Activated CD8-positive, alpha-beta memory T cell treated with anti-CD3 and anti-CD28 coated beads, Interleukin-2, amount 50 U/mL, for 4 hours (primary cell): ENCODE measurements at places on chromosomes 3 and 15.
A peak's percentile ranks its signal among the peaks of the same experiment; 100 is the strongest.

- DNase-seq: no peak
These were observed 463.0 kb downstream of the ERC2 start for GRCh38 chr3:56005196-56005805.

GRCh38 chr3:170689893-170690660 lies 104.2 kb upstream of the SLC7A14 start:
- peak; percentile 34 for DNase-seq

- DNase-seq: no peak
These were observed 78.1 kb upstream of the CGNL1 start for GRCh38 chr15:57298204-57298603.

DNA sequence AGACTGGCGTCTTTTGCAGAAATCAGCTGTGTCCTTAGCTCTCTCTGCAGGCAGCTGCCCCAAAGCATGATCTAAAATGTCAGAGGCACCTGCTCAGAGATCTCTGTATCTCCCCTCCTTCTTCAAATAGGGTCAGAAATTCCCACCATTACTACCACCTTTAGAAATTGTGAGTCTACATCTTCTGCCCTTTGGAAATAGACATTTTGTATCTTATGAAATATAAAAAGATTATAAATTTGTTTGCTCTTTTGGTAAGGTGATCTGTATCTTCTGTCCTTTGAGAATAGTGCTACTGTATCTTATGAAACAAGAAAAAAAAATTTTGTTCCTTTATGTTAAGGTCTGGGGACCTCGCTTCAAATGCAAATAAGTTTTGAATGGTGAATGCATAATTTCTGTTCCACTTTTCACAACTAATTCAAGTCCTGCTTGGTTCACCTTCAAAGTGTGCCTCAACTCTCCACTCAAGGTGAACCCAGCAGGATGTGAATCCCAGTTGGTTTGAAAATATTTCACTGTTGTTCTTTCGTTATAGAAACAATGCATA lies 28.3 kb upstream of the GPD1L start:
- DNase-seq: no peak

- no peak for DNase-seq
These were observed 185.5 kb downstream of the SATB1 start for GRCh38 chr3:18239674-18240073.

GRCh38 chr15:62320259-62320658 lies 155.2 kb upstream of the C2CD4B start:
- DNase-seq: no peak

GRCh38 chr3:193391902-193392301 lies 13.3 kb upstream of the ATP13A5 start:
- DNase-seq: no peak

- DNase-seq: peak; percentile 89
These were observed 51.8 kb upstream of the GATM start for GRCh38 chr15:45429941-45430792.

- DNase-seq: no peak
These were observed 75.2 kb downstream of the CHRNA7 start for GRCh38 chr15:32105258-32106241.

DNA sequence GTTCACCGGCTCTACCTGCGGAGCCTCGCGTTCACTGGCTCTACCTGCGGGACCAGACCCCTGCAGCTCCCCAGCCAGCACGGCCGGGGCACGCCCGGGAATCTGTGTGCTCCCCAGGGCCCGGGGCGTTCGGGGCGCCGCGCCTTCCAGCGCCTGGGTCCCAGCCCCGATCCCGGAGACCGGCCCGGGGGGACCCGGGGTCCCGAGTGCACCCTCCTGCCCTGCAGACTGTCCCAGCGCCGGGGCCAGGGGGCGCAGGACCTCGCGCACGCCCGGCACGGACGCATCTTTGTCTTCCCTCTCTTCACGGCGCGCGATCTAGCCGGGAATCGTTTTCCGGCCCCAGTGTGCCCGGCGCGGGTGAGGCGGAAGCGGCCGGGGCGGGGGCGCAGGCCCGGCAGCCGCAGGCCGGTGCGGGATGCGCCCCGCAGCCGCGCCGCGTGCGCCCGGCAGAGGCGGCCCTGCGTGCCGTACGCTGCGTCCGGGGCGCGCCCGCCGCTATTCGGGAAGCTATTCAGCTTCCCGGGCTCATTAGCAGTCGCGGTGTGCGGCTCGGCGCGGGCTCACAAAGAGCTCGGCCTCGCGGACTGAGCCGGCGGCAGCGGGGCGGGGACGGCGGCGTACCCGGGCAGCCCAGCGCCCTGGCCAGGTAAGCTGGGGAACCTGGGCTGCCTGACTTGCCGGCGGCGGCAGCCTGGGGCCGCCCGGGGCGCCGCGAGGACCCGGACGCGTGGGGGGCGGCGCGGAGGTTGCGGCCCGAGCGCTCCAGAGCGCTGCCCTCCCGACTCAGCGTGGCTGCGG lies at the start of gene APBA2:
Gene APBA2, plus strand, starts transcription at position 345 of the 801 bp plus-strand sequence. CDS start 167,911 bp downstream, outside the sequence.
- peak; percentile 54 for DNase-seq

DNA sequence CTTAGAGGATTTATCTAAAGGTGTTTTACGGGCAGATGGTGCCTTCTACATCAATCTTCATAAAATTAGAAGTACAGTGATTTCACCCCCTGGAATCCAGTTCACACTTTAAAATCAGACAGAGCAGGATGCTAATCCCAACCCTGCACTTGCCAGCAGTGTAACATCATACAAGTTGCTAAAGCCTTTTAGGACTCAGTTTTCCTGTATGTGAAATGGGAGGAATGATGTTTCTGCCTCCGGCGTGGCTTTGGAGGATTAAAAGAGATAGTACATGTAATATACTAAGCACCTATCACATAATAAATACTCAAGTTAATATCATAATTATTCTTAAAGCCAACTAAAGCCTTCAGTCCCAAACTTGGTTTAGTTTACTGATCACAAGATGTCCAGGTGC lies 257.2 kb upstream of the THBS1 start:
- no peak for DNase-seq

GRCh38 chr3:106699122-106699521 lies 678.1 kb upstream of the CCDC54 start:
- DNase-seq: no peak

- DNase-seq: no peak
These were observed 90.7 kb upstream of the ICE2 start for GRCh38 chr15:60569596-60569995.

- no peak for DNase-seq
These were observed 309.8 kb downstream of the UNC13C start for GRCh38 chr15:54288049-54288448.

- no peak for DNase-seq
These were observed 83.4 kb downstream of the GABRG3 start for GRCh38 chr15:27054426-27054825.

DNA sequence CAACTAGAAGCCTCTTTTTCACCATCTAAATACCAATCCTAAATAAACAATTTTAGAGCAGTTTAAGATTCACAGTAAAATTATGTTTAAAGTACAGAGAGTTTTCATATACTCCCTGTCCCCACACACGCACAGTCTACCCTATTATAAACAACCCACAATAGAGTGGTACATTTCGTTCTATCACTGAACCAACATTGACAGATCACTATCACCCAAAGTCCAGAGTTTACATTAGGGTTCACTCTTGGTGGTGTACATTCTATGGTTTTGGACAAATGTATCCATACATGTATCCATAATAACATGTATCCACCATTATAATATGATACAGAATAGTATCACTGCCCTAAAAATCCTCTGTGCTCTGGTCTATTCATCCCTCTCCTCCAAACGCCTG lies 89.0 kb downstream of the MLH1 start:
- no peak for DNase-seq

GRCh38 chr15:35244227-35244626 lies 159.1 kb upstream of the NANOGP8 start:
- DNase-seq: no peak

DNA sequence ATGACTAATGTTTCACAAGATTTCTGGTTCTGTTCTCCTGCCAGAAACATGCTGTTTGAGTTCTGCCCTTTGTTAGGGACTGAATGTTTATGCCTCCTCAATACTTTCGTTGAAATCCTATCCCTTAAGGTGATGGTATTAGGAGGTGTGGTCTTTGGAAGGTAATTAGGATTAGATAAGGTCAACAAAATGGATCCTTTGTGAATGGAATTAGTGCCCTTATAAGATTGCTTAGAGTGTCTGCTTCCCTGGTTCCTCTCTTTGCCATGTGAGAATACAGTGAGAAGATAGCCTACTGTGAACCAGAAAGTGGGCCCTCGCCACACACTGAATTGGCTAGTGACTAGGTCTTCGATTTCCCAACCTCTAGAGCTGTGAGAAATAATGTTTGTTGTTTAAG lies 621.4 kb upstream of the ALCAM start:
- DNase-seq: no peak
